Stimulated activated CD8-positive, alpha-beta memory T cell treated with anti-CD3 and anti-CD28 coated beads, Interleukin-7, amount 100 ng/mL, for 48 hours (primary cell): ENCODE measurements at places on chromosomes 12 and 14.

DNA sequence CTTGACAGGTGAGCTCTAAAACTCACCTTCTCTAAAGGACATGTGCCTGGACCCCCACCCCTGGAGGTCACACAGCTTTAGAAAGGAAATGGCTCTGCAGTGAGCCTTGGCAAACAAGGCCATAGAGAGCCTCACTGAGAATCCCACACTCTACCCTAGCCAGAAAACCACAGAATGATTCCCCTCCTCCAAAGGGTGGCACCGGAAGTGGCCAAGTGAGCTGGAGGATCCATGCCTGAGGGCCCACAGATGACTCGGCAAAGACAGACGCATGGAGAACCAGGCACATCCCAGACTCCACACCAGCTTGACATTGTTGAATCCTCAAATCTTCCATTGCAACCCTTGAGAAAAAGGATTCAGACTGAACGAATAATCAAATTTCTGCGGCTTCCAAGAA is 54.2 kb upstream of the PTHLH start:
- DNase-seq, result no peak

DNA sequence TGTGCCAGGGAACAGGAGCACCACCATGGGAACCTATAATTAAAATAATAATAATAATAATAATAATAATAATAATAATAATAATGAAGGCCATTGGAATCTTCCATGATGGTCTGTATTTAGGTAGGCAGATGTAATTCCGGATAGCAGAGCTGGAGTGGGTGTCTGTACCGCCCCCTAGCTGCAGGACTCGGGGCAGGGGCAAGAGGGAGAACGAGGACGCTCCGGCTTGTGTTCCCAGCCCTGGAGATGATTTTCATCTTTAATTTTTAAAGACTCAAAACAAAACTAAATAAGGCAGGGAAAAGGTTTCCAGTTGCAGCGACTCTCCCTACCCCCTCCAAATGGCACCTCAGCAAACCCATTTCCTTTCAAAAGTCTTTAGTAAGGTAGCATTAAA is 501.1 kb downstream of the VRK1 start:
- DNase-seq, result no peak

- no peak for DNase-seq
These were observed 29.0 kb upstream of the AMN start for GRCh38 chr14:102893452-102893851.

DNA sequence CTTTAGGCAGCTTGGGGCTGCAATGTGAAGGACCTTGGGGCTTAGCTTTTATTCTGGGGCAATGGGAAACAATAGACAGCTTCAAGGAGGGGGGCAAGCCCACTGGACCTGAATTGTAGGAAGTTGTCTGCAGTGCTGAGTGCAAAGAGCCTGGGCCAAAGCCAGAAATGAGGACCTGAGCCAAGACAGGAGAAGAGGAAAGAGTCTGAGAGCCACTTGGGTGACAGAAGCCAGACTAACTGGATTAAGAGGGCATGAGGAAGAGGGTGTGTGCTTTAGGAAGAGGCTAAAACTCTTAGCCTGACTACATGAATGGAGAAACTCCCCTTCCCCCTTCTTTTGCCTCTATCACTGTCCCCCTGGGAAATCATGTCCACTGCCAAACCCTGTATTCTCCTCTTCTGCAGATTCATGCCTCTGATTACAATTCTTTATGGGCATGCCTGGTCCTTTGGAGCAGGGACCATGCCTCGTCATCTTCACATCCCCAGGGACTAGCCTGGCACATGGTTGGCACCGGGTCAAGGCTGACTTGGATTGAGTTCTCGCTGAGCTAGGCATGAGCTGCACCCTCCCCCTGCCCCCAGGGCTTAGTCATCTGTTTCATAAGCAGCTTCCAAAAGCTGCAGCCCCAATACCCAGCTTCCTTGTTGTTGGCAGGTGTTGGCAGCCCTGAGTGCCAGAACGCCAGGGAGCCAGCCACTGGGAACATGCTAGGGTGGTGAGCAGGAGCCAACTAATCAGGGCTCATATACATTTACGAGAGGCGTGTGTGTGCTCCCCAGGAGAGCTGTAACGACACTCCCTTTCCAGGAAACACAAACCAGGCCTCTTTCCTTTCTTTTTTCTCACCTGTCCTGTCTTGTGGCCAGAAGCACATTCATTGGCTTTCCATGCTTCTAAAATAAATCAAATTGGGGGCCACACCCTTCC is 27.7 kb upstream of the JDP2 start:
- DNase-seq, result no peak

GRCh38 chr14:69870613-69871012 is 8.6 kb upstream of the SMOC1 start:
- DNase-seq, result no peak

DNA sequence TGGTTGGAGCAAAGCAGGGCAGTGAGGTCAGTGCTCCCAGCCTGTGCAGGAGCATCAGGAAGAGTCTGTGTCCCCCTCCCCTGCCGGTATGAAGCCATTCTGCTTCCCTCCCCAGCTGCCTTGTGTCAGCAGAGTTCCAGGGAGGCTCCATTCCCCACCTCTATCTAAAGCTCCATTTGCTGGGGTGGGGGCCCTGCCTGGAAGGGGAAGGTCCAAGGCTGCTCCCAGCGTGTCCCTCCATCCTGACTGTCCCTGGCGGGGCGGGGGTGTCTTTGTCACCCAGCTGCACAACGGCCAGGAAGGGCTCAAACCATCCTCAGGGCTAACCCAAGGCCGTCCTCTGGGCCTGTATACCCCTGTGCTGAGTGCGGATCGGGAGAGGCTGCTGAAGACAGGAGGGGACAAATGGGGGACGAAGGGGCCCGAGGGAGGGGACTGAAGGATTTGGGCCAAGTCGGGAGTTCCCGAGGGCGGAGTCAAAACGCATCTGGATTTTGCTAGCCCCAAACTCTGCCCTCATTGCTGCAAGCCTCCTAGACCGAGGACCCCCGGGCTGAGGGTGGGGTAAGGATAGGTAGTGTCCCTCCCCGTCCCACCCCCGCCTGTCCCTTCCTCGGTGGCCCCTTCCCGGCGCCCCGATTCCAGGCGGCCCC is 748 bp upstream of the ACVRL1 start:
- DNase-seq, result no peak

GRCh38 chr14:25049568-25050268 is at the start of gene STXBP6:
STXBP6 (minus strand) TSS chr14:25050147; CDS start chr14:24974818, 75,329 bp downstream.
- DNase-seq, result no peak

DNA sequence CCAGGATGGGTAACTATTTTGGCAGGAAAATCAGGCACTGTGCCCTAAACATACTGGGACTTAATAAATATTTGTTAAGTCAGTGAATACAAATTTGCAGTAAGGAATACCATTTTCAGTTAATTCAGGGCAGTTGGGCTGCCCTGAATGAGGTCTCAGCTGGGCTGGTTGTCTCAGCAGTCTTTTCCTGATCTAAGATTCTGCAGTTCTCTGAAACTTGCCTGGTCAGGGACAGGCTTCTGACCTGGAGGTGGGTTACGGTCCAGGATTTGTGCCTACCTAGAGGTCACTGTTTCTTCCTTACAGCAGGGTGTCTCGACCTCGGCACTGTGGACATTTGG is 160.6 kb downstream of the KTN1 start:
- no peak for DNase-seq

DNA sequence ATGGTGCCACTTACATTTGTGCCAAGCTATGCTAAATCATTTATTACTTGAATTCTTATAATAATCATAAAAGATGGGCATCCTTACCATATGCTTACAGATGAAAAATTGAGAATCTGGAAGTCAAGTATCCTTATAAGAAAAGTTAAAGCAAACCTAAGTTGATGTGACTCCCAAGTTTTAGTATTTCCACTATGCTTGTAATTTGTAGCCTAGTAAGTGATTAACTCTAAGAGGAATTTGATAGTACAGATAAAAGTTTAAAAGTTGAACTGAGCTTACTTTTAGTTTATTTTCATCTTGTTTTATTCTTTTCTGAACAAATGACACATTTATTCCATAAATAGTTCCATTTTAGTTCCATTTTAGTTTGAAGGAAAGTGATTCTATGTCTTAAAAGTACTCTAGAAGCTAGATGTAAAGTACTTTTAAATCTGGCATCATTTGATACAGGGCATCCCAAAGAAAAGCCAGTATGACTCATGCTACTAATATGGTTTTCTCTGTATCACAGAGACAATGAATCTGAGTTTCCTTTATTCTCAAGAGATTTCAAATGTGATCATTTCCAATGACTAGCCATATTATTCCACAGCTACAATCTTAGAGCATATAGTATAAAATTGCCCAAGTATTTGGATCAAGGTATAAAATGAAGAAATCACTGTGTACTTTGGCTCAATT is 596.0 kb downstream of the SLC16A7 start:
- DNase-seq, result no peak

DNA sequence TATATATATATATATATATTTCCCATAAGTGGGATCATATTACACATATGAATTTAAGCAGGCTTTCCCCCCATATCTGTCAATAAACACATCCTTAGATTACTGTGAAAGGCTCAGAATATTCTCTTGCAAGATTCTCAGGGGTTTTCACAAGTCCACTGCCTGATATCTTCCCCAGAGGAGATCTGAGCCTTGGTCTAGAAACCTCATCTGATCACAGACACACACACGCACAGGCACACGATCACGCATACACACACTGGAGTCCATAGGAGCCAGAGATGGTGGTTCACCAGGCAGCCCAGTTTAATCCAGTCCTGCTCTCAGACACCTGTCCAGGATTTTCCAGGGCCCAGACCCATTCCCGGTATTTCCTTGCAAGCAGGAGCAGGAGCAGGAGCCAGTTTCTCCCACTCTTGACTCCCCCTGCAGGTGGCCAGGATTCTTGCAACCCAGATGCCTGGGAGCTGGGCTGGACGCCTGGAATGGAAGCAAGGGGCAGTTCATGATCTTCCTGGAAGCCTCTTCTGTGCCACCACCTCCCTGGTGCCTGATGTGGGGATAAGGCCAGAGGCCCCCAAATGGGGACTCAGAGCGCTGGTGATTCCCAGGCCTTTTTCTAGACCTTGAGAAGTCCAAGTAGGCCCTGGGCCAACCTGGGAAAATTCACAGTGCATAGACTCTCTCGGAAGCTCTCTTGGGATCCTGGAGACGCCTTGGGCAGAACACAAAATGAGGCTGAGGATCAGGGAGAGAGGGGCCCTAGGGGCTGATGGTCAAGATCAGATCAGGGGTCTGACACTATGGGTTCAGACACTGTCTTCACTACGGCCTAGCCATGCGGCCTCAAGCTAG is 16.5 kb upstream of the KRT78 start:
- no peak for DNase-seq

GRCh38 chr12:67827820-67828383 is 161.3 kb upstream of the IFNG-AS1 start:
- peak; percentile 57 for DNase-seq

DNA sequence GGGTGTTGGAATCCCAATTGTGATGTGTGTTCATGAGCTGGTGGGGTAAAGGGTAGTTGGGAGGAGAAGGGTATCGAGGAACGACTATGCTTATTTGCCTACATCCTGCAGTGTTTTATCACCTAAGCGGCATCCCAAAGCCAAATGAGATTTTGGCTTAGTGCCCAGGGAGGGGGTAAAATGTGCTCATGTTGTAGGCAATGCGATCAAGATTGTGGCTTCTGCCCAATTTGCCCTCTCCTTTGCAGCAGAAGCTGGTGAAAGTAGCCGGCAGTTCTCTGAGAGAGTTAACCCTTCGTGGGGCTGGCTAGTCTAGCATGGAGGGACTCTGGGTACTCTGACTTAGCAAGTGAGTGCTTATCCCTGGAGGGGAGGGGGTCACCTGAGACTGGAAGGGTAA is 753 bp downstream of the RPH3A start:
- no peak for DNase-seq

DNA sequence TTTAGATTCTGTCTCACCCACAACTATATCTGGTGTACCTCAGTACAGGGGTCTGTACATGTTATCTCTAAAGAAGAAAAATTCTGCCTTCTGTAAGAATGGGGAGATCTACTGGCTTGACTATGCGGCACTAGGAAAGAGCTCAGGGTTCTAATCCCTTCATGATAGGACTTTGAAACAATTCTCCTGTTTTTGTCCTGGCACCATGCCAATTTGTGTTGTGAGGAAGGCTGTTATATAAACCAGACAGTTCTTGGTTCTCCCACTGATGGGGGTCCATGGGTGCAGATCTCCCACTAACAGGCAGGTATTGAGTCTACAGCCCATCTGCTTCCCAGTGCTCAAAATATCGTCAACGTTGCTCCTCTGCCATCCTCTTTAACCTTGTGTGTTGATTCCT is 883.7 kb downstream of the GALC start:
- no peak for DNase-seq

DNA sequence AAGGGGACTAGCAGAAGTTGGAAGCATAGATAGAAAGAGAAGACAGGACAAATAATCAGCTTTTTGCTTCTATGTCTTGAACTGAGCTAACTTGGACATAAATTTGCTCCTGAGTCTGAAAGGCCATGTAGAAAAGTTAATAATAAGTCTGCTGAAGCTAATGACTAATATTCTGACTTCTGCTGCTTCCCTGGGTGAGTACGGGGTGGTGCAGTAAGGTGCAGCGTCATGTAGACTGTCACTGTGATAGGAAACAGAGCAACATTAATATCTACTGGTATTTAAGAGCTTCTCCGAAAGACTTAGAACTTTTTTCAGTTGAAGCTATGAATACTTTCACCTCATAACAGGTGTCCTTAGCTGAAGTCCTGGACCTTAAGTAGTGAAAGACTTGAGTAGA is 34.1 kb upstream of the CPM start:
- no peak for DNase-seq

DNA sequence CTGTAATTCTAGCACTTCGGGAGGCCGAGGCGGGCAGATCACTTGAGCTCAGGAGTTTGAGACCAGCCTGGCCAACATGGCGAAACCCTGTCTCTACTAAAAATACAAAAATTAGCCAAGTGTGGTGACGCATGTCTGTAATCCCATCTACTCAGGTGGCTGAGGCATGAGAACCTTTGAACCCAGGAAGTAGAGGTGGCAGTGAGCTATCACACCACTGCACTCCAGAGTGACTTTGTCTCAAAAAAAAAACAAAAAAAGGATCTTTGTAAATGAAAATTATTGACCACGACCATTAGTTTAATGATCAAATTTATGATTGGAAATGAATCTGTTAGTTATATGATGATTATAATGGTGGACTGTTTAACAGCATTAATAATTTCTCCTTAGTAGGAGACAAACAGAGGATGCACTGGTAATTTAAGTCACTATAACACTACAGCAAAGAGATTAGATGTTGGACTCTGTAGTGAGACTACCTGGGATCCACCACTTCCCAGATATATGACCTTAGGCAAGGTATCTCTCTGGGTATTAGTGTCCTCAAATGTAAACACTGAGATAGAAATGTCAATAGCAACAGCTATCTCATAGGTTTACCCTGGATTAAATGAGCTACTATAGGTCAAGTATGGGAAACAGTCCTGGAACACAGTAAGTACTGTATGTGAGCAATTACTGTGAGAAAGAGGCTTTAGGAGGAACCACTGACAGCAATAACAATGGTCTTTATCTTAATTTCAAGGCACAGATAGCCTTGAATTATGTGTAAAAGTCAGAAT is 214.7 kb downstream of the NOVA1 start:
- DNase-seq, result no peak

DNA sequence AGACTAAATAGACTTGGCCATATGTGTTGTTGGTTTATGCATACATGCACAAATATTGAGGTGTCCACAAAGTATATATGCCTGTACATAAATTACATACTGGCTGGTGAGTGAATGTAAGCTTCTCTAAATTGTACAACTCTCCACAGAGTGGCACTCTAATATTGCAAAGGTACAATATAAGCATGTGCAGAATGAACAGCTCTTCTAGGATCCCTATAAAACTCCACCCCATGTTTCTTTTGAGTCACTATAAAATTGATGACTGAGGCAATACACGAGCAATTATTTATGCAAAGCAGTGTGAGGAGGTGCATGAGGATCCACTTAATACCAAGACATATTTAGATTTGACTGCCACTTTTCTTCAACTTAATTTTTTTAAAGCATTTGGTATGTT is 172.2 kb downstream of the NAV3 start:
- no peak for DNase-seq
